ENCODE measurements at places on chromosomes 5 and 9.

DNA sequence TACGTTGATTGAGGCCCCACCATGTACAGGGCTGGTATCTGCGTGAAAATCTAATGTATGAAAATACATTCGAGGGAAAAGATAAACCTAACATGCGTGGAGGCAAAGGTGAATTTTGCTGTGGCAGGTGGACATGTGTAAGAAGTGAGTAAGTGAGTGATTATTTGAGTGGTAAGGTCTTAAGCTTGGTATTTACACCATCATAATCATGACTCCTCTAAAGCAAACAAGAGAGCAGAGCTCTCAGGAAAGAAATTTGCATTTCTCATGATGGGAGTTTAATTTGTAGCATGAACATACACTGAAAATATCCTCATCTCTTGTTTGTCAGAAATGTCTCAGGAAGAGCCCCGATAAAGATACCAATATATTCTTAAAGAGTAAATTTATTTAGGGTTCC is 260.6 kb downstream of the PSAT1 start:
- no peak for DNase-seq

- DNase-seq, result no peak
These were observed 54.9 kb downstream of the RAD23B start for GRCh38 chr9:107337676-107338590.

- DNase-seq, result no peak
These were observed 29.9 kb downstream of the DPYSL3 start for GRCh38 chr5:147479949-147480348.

GRCh38 chr5:82901281-82901888 is 175.8 kb downstream of the TMEM167A start:
- no peak for DNase-seq

GRCh38 chr5:115458003-115458409 is 86.6 kb downstream of the FEM1C start:
- no peak for DNase-seq

- DNase-seq, result no peak
These were observed 405.5 kb downstream of the KIF4B start for GRCh38 chr5:155418960-155419579.

DNA sequence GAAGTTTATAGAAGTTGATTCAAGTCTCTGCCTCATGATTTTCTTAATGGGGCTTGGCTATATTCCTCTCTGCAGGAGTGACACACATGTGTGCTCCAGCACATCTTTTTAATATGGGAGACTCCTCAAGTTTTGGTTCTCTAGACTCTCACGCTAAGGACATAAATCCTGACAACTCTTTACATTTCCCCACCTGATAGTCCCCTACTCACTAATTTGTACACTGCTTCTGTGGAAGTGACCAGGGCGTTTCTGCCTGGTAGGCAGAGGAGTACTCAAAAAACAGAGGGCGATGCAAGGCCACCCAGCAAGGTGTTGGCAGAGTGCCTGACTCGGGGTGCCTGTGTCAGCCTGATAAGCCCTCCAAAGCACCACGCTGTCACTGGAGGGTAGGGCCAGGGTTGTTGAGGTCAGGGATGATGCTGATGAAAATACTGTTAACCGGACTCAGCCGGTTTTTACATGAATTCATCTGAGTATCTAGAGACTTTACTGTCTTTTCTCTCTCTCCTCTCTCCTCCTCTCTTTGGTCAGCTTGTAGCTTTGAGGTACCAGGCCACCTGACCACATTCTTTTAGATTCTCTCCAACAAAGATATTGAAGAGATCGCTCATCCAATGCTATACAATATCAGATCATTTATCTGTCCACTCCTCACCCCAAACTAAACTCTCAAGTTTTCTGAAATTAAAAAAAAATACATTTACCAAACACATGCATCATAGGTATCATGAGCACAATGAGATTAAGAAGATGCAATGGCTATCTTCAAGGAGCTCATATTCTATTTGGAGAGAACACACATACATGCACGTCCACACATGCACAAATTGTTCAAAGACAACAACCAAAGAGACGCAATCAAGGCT is 205.2 kb downstream of the PIK3R1 start:
- DNase-seq, result no peak

DNA sequence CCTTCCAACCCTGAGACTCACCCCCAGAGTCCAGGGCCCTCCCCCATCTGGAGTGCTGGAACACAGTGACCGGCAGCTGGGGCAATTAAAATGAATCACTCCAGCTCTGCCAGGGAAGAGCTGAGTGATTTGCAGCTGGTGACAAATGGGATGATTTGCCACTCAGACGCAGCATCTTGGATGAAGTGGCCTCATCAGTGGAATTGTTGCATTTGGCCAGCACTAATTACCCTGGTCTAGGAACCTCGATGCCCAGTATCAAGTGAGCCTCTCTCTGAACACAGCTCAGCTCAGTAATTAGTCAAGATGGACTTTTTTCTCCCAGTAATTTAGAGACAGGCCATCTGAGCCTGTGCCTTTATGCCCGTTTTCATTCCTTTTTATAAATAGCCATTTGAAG is 259.5 kb downstream of the GRIA1 start:
- no peak for DNase-seq

DNA sequence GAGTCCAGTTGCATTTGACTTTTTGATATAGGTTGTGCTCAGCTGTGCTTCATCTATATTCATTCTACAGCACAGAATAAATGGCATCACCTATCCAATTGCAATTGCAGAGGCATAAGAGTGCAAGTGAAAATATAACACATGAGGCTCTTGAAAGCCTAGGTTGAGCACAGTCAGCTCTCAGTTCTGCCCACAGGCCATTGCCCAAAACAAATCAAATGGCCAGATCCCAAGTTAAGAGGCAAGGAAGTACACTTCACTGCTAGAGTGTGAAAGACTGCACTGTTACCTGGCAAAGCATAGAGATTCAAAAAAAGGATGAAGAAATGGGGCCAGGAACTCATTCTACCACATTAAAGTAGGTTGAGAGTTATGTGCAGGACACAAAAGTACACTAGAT is 305.5 kb upstream of the SEMA6A start:
- DNase-seq, result no peak

DNA sequence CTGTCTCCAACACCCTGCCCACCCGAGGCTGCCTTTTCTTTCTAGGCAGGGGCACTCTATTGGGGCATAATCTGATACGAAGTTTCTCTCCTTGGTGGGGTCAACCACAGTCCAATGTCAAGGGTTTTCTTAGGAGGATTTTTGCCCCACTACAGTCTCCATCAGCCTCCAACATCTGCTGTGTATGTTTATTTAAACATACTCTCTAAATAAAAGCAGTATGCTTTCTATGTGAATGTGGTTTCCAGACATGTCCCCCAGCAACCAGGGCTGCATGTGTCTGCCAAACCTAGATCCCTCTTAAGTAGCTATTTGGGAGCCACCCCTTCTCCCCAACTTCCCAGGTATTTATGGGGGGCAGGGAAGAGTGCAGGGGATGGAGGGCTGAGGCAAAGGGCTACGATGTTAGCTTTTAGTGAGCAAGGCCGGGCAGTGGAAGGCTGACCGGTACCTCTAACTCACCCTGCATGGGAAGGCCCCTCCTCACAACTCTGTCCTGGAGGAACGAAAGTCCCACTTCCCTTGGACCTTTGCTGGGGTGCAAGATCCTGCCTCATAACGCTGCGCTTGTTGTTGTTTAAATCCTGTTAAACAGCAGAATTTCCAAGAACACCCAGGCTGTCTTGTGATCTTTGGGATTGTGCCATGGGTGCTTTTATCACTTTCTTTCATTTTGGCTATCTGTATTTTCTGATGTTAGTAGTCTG is 75.4 kb downstream of the NREP start:
- DNase-seq, result no peak

DNA sequence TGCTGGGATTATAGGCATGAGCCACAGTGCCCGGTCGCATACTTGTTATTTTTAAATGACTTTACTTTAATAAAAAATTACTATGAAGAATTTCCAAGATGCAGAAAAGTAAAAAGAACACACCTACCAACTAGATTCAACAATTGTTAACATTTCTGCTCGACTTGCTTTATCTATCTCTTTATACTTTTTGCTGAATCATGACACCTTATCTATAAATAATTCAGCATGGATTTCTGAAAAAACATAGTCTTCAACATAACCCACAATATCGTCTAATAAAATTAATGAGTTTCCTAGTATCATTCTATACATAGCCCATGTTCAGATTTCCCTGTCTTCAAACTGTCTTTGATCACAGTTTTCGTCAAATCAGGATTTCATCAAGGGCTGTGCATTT is 25.9 kb downstream of the HMCN2 start:
- no peak for DNase-seq

GRCh38 chr5:127840198-127840524 is 137.0 kb downstream of the CCDC192 start:
- no peak for DNase-seq

DNA sequence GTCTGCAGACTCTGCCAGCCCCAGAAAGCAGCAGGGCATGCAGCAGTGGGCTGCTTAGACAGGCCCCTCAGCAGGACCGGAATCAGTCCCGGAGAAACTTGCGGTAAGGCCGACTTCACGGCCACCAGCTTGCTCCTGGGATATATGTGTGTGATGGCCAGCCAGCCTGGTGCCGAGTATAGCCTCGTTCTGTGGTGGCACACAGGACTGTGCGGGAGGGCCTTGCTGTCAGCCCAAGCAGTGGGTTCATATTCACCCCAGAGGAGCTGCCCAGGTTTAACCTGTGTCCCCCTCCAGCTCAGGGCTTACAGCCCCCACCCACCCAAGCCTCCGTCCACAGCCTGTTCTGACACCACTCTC is 112.9 kb downstream of the DAB2IP start:
- no peak for DNase-seq

DNA sequence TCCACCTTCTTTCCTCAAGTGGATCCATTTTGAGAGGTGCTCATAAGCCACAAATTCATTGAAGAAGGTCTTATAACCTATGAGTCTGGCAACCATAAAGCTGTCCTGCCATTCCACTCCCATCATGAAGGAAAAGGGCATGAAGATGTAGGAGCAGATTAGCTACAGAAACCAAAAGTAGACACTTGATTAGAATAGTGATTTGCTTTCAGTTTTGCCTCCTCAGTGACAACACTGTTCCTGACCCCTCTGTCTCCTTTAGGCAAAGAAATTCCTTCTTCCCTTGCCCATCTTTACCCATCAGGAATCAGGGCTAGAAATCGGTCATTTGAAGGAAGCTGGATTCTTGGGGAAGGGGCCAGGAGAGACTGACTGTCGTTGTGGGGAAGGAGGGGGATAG is 55.2 kb downstream of the SLC28A3 start:
- DNase-seq, result no peak

DNA sequence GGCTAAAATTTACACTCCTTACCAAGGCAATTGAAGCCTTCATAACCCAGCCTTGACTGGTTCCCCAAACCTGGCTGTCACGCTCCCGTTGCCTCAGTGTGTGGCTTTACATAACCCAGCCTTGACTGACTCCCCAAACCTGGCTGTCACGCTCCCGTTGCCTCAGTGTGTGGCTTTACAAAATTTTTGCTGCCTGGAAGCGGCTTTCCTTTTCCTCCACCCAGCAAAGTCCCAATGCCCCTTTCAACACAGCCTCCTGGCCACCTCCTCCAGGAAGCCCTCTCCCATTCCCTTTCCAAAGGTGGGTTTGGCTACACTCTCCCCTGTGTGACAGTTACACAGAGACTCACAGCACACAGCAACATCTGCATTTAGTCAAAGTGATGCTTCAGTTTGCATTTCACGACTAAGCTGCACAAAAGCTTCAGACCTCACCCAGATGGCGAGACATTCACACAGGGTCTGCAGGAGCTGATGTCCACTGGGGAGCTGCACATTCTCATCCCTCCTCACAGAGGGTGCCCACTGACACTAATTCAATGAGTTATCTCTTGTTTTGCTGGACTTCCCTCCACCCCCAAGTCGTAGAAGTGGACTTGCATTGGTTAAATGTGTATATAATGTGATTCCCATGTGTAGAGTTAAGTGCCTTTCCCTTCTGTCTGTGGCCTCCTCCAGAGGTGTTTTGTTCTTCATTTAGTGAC is 156.6 kb upstream of the PHYKPL start:
- DNase-seq, result no peak

DNA sequence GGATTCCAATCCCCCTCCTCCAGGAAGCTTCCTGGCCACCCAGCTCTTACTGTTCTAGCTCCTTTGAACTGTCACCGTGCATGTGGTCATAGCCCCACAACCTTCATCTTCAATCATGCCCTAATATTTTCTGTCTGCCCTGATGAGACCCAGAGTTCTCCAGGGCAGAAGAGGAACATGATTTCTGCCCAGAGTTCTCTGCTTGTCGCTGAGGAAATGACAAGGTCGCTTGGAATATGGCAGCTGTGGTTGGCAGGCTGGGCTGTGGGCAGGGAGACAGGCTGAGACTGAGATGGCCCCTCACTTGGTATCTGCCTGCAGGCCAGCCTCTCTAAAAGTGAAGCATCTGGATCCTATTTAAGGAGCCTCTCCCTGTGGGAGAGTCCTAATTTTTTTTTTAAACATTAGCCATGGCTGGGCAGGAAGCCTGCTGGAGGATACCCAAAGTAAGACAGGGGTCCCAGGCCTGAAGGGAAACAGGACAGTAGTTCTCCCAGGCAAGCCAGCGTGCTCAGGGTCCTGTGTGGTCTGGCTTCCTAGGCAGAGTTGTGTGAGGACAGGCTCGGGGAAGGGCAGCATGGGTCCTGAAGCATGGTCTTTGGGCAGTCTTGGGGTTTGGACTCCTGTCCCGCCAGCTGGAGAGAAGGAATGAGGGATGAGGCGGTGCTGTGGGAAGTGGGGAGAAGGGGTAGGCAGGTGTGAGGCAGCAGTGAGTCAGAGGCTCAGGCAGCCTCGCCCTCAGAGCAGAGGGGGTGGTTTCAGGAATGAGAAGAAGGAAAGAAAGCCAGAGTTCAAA is 242.1 kb downstream of the FSTL4 start:
- no peak for DNase-seq

DNA sequence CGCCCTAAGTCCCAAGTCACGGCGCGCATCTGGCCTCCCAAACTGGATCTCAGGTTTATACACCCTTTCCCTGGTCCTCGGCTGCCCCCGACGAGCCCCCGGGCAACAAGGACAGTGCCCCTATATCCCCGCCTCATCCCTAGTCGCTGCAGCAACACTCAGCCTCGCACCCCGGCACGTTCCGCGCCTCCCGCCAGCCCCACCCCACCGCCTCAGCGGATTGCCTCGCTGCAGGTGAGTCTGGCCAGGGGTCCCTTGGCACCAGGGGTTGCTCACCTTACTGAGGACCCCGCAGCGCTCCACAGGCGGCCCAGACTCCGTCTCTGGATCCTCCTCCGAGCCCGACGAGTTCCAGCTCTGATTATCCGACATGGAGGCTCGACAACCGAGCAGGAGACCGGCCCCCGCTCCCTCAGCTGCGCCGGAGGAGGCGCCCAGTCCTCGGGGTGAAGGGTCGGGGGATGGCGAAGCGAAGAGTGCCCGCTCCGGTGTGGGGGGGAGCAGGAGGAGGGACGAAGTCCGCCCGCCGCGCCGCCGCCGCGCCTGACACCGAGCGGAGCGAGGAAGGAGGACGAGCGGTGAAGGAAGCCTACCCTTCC is 494 bp downstream of the CERT1 start:
- DNase-seq, result peak; percentile 70

DNA sequence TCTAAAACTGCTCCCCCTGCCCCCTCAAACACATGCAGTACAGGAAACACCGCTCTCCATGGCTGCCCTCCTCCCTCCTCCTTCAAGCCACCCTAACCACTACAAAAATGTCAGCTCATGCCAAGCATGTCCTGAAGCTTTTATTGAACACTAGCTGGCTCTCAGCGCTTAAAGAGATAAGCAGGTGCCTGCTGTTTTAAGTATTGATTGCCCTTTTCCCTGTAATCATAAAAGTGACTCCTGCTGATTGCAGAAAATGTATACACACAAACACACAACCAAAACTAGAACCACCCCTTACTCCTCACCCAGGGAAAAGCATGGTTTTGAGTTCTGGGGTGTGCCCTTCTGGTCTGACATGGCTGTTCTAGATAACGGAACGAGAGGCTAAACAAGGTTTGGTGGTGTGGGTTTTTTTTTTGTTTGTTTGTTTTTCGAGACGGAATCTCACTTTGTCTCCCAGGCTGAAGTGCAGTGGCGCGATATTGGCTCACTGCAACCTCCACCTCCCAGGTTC is 3.7 kb upstream of the UCK1 start:
- no peak for DNase-seq

Measured in hypothalamus (tissue), 51 donors.